ENCODE measurements at places on chromosomes 1 and 21.

- no peak for DNase-seq
Measured at GRCh38 chr1:46557403-46557802, 6.0 kb upstream of the KNCN start.

- no peak for DNase-seq
Measured at GRCh38 chr1:36450919-36451305, 661 bp upstream of the OSCP1 start.

- no peak for DNase-seq
Measured at GRCh38 chr1:177779166-177779965, 190.5 kb downstream of the SEC16B start.

DNA sequence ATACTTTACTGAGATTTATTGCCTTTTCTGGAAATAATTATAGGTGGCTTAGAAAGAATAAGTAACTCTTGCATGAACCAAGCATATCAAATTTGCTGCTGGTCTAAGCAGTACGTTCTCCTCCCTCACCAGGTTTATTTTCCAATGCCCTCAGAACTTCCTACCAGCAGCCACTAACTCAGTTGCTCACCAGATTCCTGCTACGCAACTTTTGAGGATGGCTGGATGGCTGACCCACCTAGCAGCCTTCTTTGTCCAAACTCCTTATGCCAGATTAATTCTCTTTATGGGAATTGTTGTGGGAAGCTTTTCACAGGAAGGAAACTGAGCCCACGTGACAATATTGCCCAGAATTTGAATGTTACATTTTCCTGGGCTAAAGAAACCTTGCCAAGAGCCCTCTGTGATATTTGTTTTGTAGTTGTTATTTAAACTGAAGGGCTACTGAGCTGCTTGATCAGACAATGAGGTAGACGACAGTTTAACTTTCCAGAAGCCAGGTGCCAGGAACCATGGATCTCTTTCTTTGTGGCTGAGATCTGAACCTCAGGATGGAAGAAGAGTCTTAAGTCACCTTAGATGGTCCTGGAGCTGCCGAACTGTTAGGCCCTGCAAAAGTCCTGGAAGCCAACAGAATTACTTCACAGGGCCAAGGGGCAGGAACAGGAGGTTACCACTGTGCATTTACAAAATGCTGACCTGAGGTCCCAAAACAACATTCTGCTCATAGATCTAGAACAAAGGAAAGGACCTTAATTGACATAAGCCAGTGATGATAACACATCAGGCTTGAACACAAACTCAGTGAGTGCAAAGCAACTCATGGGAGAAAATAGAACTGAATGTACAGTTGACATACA lies 85.5 kb upstream of the ATP1A1 start:
- no peak for DNase-seq

GRCh38 chr1:38735651-38736161 lies 123.9 kb downstream of the RRAGC start:
- no peak for DNase-seq

DNA sequence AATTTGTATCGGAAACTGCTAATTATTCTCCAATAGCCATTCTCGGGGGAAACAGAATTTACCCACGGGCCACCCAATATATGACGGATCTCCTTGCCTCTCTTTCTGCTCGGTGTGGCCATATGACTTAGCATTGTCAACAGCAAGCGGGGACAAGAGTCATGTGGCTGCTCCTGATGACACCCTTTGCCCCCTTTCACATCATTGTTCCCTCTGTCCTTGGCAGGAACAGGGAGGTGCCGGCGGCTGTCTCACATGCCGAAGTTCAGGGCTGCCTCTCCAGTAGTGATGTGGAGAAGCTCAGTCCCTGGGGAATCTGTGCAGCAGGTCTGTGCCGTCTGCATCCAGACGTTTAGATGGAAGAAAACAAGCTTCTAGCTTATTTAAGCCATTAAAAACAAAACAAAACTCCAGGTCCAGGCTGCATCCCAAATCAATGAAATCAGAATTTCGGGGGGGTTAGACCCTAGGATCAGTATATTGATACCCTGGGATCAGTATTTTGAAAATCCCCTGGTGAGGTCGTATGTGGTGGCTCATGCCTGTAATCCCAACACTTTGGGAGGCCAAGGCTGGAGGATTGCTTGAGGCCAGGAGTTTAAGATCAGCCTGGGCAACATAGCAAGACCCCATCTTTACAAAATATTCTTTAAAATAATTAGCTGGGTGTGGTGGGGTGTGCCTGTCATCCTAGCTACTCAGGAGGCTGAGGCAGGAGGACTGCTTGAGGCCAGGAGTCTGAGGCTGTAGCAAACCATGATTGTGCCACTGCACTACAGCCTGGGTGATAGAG lies 10.8 kb downstream of the MYOM3 start:
- no peak for DNase-seq

DNA sequence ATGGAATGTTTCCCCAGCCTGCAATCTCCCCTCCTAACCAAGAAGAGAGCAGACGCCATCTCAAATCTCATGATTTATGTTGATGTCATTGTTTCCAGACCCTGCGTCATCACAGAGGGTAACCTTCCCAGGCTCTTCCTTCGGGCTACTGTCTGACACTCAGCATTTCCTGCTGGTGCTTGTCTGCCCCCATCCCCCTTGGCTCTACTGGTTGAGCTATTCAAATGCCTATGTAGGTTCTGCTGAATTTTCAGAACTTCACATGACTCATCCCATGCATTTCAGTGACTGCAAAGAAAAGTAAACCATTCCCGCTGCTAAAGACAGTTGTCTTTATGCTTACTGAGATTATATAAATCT lies 24.8 kb upstream of the ITPKB start:
- DNase-seq: peak; percentile 59

DNA sequence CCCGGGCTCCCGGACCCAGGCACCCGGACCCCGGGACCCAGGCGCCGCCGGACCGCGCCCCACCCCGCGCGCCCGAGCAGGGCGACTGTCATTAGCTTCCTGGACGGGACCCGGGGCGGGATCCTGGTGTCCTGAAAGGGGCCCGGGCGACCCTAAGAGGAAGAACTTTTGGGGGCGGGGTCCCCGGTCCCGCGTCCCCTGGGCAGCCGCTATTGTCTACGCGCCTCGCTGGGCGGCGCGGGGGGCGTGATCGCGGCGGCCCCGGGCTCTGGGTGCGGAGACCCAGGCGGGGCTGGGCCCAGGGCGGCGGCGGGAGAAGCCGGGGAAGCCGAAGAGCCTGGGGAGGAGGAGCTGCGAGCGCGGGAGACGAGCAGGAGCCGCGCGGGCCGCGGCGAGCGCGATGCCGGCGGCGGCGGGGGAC lies 465 bp downstream of the HUNK start:
- DNase-seq: peak; percentile 64

DNA sequence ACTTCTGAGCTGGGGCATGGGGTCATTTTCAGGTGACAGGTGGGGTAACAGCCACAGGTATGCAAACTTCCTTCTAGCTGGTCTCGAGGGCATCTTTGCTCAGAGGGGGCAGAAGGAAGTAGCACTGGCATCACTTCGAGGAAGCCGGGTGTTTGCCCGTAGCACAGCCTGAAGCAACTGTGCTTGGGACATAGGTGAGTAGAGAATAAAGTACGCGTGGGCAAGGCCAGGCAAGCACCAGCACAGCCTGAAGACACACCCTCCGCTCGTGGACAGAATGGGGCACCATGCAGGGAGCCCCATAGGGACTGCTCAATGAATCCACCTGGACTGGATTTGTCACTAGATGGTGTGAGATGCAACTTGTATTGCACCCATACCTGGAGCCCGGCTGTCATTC lies 167.1 kb downstream of the KCNJ6 start:
- no peak for DNase-seq

DNA sequence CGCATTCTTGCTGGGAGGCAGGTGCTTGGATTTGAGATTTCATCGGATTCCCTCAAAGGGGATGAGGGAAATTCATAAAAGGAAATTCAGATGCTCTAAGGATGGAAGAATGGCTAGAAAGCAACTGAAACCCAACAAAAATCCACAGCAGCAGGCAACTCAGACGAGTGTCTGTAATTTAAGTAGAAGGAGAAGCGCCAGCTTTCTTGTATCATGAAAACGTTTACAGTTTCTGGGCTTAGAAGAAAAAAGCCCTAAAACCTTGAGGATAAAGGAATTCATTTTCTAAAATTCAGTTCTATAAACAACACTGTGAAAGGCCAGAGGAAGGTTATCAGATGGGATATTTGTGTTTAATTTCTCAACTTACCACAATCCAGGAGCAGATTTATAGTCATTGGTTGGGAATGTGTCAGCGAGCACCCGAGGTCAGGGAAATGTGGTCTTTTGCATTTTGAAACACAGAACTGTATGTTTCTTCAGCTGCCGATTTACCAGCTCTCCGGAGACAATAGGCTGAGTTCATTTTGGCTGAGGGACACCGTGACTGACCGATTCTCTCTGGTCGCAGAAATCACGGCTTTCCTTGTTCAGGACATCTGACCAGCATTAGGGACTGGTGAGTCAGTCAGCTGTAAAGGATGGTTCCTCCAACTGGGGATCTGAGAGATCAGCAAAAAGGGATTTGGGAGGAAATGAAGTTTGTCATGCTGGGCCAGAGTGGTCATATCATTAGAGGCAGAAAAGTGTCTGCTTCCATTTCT lies 111.6 kb upstream of the ERRFI1 start:
- no peak for DNase-seq

- DNase-seq: peak; percentile 23
Measured at GRCh38 chr21:36854391-36854790, 112.1 kb downstream of the HLCS start.

DNA sequence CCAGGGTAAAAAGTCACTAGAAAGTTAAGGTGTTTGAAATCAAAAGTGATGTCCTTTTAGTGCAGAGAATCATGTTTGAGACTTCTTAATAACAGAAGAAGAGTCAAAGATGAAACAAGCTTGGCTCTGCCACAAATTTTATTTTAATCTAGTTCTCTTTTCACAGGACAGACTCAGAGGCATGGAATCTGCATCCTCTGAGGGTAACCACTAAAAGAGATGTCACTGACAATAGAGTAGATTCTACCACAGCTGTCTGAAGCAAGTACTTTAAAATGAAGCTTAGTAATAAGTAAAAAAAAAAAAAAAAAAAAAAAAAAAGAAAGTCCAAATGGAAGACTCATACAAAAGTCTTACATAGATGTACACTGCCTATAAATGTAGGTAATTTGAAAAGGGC lies 519.7 kb upstream of the PRMT6 start:
- no peak for DNase-seq

- DNase-seq: no peak
Measured at GRCh38 chr1:234927312-234927970, 201.2 kb downstream of the TOMM20 start.

GRCh38 chr1:48582408-48582807 lies 110.4 kb upstream of the SPATA6 start:
- DNase-seq: no peak

DNA sequence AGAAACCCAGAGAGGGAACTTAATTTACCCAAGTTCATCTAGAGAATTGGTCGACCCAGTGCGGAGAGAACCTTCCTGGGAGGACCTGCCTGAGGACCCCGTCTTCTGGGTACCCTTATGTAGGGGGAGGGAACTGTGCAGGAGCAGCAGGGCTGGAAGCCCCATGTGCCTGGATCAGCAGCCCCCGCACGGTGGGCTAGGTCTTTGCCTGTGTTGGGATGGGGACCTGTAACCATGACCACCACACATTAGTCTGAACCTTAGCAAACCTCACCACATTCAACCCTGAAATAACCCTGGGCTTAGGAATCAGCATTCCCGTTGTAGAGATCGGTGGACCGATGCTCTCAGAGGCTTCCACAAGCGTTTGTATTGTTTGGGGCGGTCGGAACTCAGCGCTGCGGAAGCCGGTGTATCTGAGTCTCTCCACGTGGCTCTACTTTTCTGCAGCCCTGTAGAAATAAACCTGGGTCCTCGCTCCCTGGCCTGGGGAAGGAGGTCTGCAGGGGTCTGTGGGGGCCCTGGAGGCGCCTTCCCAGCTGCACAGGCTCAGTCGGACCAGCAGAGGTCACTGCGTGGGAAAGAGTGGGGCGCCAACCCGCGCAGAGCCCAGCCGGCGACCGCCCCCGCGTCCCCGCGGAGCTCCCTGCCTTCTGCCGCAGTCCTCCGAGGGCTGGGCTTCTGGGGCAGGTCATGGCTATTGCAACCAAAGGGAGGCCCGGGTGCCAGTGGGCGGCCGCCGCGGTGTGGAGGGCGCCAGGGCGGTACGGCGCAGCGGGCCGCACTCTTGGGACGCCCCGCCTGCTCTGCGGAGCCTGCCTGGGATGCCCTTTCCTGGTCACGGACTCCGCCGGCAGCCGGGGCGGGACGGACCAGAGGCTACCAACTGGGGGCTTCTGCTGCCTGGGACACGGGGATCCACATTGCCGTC lies 36.2 kb upstream of the KCNA10 start:
- peak; percentile 18 for DNase-seq

DNA sequence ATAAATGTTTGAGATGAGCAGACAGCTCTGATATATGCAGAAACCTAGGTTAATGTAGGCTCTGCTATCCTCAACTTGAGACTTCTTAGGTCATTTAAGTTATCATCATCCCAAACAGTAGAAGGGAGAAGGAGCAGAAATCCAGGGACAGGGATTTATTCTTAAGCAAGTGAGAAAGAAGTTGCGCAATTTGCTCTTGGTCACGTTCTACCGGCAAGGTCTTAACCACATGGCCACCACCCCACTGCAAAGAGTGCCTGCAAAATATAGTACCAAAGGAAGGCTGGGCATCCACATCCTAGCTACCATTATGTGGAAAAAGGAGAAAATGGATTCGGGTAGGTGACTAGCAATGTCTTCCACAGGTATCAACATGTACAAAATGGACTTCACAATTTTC lies 25.2 kb downstream of the CRNN start:
- DNase-seq: no peak

- no peak for DNase-seq
Measured at GRCh38 chr1:237355022-237355421, 313.0 kb downstream of the RYR2 start.

- DNase-seq: no peak
Measured at GRCh38 chr1:84632137-84632536, 57.9 kb upstream of the CTBS start.

- DNase-seq: no peak
Measured at GRCh38 chr1:175810305-175810704, 66.9 kb upstream of the TNR start.

- no peak for DNase-seq
Measured at GRCh38 chr1:65449214-65449823, 28.9 kb downstream of the LEPR start.

GRCh38 chr1:52544665-52545525 lies 8.0 kb downstream of the TUT4 start:
- DNase-seq: no peak

Measured in MM.1S (cell line).